Activated CD8-positive, alpha-beta memory T cell treated with anti-CD3 and anti-CD28 coated beads, Interleukin-2, amount 50 U/mL, for 48 hours (primary cell): ENCODE measurements at places on chromosomes 7 and 10.

GRCh38 chr10:93703066-93703465 is 674 bp upstream of the FRA10AC1 start:
- DNase-seq = no peak

GRCh38 chr7:16129431-16130110 is 291.8 kb downstream of the CRPPA start:
- no peak for DNase-seq

- DNase-seq = no peak
These were observed 11.8 kb downstream of the KAZALD1 start for GRCh38 chr10:101073631-101074030.

GRCh38 chr7:22256541-22257096 is 100.3 kb downstream of the RAPGEF5 start:
- DNase-seq = no peak
